ENCODE measurements at places on chromosomes 2 and 18. TPM values are rescaled to one million over a fixed set of nuclear protein-coding genes. Genes with fewer than 3 reads are reported as not detected.
A peak's percentile ranks its signal among the peaks of the same experiment; 100 is the strongest.

FBXO48 gene
- total RNA-seq: 1.2 TPM

GAL3ST2 gene
- total RNA-seq: 3.9 TPM

TPRKB gene
- 33.8 TPM for total RNA-seq

MOB1A gene
- 143 TPM for total RNA-seq

SERPINB5 gene
- total RNA-seq: 25.5 TPM

METAP1D gene
- total RNA-seq: 32.4 TPM

TANC1 gene
- total RNA-seq: 21.2 TPM

NAT8 gene
- not detected for total RNA-seq

CYP1B1 gene
- total RNA-seq: 36.3 TPM

BZW1 gene
- total RNA-seq: 274 TPM

DNA sequence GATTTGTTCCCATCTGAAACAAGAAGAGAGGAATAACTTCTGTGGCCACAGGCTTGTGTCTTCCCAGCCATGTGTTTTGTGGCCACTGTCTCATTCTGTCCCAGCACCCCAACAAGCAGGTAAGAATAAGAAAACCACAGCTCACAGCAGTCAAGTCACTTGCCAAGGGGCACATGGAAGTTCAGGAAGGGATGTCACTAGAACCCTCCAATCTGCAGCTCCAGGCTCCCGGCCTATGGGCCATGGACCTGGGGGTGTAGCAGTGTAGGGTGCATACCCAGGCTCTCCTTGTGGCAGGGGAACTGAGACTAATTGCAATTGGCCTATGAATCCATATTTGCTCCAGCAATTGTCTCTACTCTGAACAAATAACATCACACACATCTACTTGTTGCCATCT is 112.5 kb downstream of the TFCP2L1 start:
- no peak for DNase-seq
- peaks cover 9% of the 10 kb centered on the region for H3K4me1 ChIP-seq
- no peaks in the 10 kb centered on the region for H3K36me3 ChIP-seq
- no peaks in the 10 kb centered on the region for H3K27me3 ChIP-seq
- H3K4me3 ChIP-seq: no peak overlapping the region

- H3K27me3 ChIP-seq: no peaks in the 10 kb centered on the region
- no peaks in the 10 kb centered on the region for H3K4me1 ChIP-seq
- no peak overlapping the region for H3K4me3 ChIP-seq
- no peak for DNase-seq
These were observed 245.2 kb upstream of the GULP1 start for GRCh38 chr2:188046437-188046836.

- H3K4me3 ChIP-seq: no peak overlapping the region
- no peak overlapping the region for H3K27ac ChIP-seq
- H3K4me1 ChIP-seq: no peaks in the 10 kb centered on the region
- no peak for DNase-seq
These were observed 7.1 kb upstream of the KLF11 start for GRCh38 chr2:10036095-10036884.

DNA sequence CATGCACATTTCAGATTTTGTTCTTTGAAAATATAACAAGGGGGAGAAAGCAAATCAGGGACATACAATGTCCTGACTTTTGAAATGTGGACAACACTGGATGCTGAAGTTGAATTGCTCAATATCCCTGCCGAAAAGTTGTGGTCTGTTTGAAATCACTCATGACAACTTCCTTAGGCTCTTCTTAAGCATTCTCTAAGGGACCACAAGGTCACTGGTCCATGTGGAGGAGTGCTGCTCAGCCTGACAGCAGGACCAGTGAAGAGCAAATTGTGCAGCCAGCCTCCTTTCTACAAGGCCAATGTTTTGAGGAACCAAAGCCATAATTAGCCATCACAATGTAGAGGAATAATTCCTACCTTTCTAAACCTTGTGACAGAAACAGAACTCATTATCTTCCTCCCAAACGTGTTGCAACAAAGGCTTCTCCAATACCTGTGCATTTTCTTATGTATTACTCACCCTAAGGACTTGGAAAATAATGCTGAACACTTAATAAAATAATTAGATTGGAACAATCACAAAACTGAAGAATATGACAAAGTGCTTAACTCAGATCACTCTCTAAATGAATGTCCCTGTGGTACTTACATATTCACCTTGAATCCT is 1477.6 kb upstream of the NXPH2 start:
- no peaks in the 10 kb centered on the region for H3K4me1 ChIP-seq
- no peak overlapping the region for H3K4me3 ChIP-seq
- H3K27me3 ChIP-seq: no peaks in the 10 kb centered on the region
- no peaks in the 10 kb centered on the region for H3K36me3 ChIP-seq

DNA sequence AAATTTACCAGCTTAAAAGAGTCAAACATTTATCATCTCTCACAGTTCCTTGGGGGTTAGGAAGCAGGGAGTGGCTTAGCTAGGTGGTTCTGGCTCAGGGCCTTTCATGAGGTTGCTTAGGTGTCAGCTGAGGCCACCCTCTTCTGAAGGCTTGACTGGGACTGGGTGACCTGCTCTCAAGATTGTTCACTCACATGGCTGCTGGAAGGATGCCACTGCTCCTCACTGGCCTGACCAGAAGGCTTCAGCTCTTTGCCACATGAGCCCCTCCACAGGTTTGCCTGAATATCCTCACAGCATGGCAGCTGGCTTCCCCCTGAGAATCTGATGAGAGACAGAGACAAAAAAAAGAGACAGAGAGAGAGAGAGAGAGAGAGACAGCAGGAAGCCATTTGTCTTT is 17.3 kb upstream of the RNF152 start:
- no peaks in the 10 kb centered on the region for H3K36me3 ChIP-seq
- no peak for DNase-seq

GRCh38 chr2:186968277-186968676 is 119.3 kb upstream of the ZSWIM2 start:
- no peak for DNase-seq
- no peaks in the 10 kb centered on the region for H3K27me3 ChIP-seq
- no peaks in the 10 kb centered on the region for H3K36me3 ChIP-seq
- no peak overlapping the region for H3K4me3 ChIP-seq
- H3K4me1 ChIP-seq: no peaks in the 10 kb centered on the region

- no peak overlapping the region for H3K27ac ChIP-seq
- no peaks in the 10 kb centered on the region for H3K36me3 ChIP-seq
- H3K27me3 ChIP-seq: no peaks in the 10 kb centered on the region
- DNase-seq: no peak
These were observed 42.3 kb downstream of the SPRED2 start for GRCh38 chr2:65390134-65390533.

DNA sequence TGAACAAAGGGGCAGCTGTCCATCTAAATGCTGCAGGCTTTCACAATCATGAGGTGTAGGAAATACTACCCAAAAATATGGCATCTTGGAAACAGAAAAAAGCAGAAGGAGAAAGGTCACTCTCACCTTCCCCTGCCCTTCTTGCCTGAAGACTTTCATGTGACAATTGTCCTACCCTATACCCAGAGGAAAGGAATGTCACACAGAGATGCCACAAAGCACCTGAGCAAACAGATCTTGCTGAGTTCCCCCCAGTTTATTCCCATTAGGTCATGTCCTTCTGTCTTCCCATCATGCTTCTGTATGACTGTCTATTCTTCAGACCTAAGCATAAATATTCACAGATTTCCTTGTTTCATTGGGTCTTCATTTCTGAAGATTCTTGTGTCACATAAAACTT is 116.6 kb upstream of the MSH6 start:
- H3K27ac ChIP-seq: no peak overlapping the region
- no peaks in the 10 kb centered on the region for H3K4me1 ChIP-seq
- H3K27me3 ChIP-seq: no peaks in the 10 kb centered on the region
- H3K36me3 ChIP-seq: no peaks in the 10 kb centered on the region
- no peak overlapping the region for H3K4me3 ChIP-seq

DNA sequence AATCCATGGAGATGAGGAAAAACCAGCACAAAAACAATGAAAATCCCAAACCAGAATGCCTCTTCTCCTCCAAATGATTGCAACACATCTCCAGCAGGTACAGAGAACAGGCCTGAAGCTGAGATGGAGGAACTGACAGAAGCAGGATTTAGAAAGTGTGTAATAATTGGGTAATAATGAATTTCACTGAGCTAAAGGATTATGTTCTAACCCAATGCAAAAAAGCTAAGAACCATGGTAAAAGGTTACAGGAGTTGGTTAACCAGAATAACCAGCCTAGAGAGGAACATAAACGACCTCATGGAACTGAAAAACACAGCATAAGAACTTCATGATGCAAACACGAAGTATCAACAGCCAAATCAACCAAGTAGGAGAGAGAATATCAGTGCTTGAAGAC is 13.7 kb upstream of the SERPINB11 start:
- no peaks in the 10 kb centered on the region for H3K27me3 ChIP-seq
- H3K36me3 ChIP-seq: no peaks in the 10 kb centered on the region
- H3K4me1 ChIP-seq: peaks cover 17% of the 10 kb centered on the region
- H3K27ac ChIP-seq: 0 out of 2 replicates have a peak overlapping the region, but pooled peaks have one; percentile 17
- peak; percentile 57 for DNase-seq

DNA sequence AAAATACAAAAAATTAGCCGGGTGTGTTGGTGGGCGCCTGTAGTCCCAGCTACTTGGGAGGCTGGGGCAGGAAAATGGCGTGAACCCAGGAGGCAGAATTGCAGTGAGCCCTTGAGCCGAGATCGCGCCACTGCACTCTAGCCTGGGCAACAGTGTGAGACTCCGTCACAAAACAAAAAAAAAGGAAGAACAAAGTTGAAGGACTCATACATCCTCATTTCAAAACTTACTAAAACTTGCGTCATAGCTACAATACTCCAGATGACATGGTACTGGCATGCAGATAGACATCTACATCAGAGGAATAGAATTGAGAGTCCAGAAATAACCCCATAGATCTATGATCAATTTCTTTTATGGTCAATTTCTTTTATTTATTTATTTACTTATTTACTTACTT is 13.6 kb upstream of the CYP27C1 start:
- H3K36me3 ChIP-seq: no peaks in the 10 kb centered on the region
- no peak overlapping the region for H3K4me3 ChIP-seq
- H3K4me1 ChIP-seq: no peaks in the 10 kb centered on the region

GRCh38 chr2:240567872-240568677 is at the start of gene RNPEPL1:
RNPEPL1 (plus strand) TSS chr2:240568484; CDS start chr2:240568587, 103 bp downstream.
- peaks cover 57% of the 10 kb centered on the region for H3K4me1 ChIP-seq
- H3K36me3 ChIP-seq: 0 out of 2 replicates have a peak, but pooled peaks cover 6% of the 10 kb centered on the region
- H3K27me3 ChIP-seq: no peaks in the 10 kb centered on the region
- H3K27ac ChIP-seq: peak within 1 kb of the TSS; percentile 20
- H3K4me3 ChIP-seq: peak within 1 kb of the TSS; percentile 81

DNA sequence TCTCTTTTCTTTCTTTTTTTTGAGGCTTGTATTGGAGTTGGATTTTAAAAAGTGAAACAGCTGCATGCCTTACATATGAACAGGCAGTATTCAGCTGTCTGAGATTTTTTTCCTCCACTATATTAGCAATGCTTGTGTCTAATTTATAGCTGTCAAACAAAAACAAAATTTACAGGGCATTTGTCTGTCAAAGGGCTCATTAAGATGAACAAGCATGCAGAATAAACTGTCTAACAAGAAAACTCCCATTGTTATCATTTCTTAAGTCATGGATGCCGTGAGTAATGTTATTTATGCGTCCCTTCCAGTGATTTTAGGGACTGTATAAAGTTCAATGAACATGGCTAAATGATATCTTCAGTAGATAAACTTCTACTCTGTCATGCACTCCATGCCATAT is 674.7 kb downstream of the PLCL1 start:
- H3K27me3 ChIP-seq: no peaks in the 10 kb centered on the region
- no peak overlapping the region for H3K27ac ChIP-seq
- no peak for DNase-seq
- no peak overlapping the region for H3K4me3 ChIP-seq
- no peaks in the 10 kb centered on the region for H3K36me3 ChIP-seq

GRCh38 chr2:49177194-49177593 is 22.9 kb upstream of the FSHR start:
- DNase-seq: no peak
- H3K27ac ChIP-seq: no peak overlapping the region
- H3K36me3 ChIP-seq: no peaks in the 10 kb centered on the region
- H3K4me1 ChIP-seq: no peaks in the 10 kb centered on the region

DNA sequence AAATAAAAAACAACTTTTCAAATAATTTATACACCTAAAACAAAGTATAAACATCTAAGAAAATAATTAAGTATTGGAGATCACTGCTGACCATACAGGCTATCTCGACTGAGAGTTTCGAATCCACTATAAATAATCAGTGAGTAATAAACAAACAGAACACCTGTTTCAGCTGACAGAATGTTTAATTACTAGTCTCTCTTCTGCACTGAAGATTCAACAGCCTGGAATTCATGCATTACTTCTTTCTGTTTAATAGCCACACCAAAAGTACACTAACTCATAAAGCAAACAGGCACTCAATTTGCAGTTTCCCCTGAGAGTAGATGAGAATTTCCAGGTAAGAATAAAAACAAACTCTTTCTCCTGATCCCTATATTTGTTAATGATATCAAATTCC is 138.5 kb downstream of the RBMS1 start:
- H3K36me3 ChIP-seq: no peaks in the 10 kb centered on the region
- peaks cover 43% of the 10 kb centered on the region for H3K4me1 ChIP-seq
- H3K27me3 ChIP-seq: no peaks in the 10 kb centered on the region
- peak overlapping the region; percentile 67 for H3K27ac ChIP-seq
- no peak overlapping the region for H3K4me3 ChIP-seq
- DNase-seq: peak; percentile 78

GRCh38 chr2:9914384-9915065 is 37.0 kb upstream of the GRHL1 start:
- no peaks in the 10 kb centered on the region for H3K27me3 ChIP-seq
- peak; percentile 53 for DNase-seq
- peaks cover 9% of the 10 kb centered on the region for H3K4me1 ChIP-seq
- H3K4me3 ChIP-seq: no peak overlapping the region
- H3K36me3 ChIP-seq: 0 out of 2 replicates have a peak, but pooled peaks cover 5% of the 10 kb centered on the region

GRCh38 chr18:51039138-51040112 is 9.4 kb downstream of the SMAD4 start:
- H3K27me3 ChIP-seq: no peaks in the 10 kb centered on the region
- H3K27ac ChIP-seq: no peak overlapping the region
- DNase-seq: no peak
- no peaks in the 10 kb centered on the region for H3K36me3 ChIP-seq
- H3K4me3 ChIP-seq: no peak overlapping the region

DNA sequence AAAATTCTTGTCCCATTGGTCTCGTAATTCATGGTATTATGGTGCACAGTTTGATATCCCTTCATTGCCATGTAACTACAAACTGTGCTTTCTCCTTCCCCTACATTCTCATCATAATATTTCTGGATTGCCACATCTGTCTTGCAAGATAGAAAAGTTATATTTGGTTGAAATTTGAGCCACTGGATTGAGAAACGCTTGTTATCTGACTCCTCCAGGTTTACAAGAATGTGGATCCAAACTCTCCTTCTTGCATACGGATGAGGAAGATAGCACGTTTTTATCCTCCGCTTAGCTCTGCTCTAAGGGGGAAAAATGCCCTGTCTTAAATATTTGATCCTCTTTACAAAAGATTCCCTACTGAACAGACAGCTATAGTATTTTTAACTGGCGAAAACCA is 438.2 kb downstream of the TSN start:
- H3K36me3 ChIP-seq: no peaks in the 10 kb centered on the region
- peaks cover 19% of the 10 kb centered on the region for H3K27me3 ChIP-seq
- no peak overlapping the region for H3K27ac ChIP-seq
- no peak overlapping the region for H3K4me3 ChIP-seq
